ENCODE measurements at places on chromosomes 1 and 21.

- no peak for DNase-seq
Measured at GRCh38 chr1:202565890-202566602, 144.2 kb downstream of the SYT2 start.

DNA sequence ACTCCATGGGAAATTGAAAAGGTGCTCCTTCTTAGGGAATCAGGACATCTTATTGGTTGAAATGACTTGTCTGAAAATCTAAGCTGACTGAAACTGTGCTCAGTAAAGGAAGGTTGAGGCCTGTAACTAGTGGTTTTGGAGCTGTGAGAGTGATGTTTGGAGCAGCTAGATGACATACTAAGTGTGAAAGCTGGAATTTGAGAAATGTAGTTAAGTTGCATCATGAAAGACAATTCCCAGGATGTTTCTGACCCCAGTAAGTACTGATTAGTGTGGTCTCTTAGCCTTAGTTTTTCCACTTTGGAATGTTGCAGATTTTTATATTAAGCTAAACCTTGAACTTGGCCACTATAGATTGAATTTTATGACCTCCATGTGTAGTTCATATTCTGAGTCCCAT is 154.9 kb downstream of the PAPPA2 start:
- DNase-seq, result no peak

- no peak for DNase-seq
Measured at GRCh38 chr1:24379733-24380315, 33.8 kb downstream of the STPG1 start.

GRCh38 chr1:195278644-195279043 is 1329.6 kb downstream of the KCNT2 start:
- DNase-seq, result no peak

- DNase-seq, result no peak
Measured at GRCh38 chr21:35593000-35593502, 467.3 kb downstream of the SETD4 start.

DNA sequence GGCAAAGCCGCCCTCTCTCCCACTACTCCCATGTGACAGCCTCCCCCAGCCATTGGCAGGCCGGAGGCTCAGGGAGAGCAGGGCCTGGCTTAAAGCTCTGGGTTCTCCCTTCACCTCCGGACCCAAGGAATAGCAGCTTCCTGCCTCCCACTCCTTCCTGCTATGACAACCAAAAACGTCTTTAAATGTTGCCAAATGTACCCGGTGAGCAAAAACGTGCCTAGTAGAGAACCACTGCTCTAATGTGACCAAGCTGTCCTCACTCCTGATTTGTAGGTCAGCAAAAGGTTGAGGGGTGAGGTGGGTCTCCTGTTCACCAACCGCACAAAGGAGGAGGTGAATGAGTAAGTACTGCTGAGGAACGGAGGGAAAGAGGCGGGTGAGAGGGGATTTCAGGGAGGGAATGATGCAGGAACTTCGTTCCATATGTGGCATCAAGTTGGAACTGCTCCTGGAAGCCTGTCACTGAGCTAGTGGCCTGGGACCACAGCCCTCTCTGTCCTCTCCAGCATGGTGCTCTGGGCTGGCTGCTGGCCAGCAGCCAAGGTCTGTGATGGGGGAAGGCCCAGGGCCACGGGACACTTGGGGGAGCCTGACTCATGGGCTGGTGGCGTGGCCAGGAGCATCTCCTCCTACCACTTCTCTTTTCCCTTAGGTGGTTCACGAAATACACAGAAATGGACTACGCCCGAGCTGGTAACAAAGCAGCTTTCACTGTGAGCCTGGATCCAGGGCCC is 5.7 kb downstream of the MRTO4 start:
- DNase-seq, result no peak

DNA sequence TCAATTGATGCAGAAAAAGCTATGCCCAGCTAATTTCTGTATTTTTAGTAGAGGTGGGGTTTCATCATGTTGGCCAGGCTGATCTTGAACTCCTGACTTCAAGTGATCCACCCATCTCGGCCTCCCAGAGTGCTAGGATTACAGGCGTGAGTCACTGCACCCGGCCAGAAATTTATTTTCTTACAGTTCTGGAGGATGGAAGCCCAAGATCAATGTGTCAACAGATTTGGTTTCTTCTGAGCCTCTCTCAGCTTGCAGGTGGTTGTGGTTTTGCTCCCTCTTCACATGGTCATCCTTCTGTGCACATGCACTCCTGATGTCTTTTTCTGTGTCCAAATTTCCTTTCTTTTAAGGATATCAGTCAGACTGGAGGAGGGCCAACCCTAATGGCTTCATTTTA is 35.6 kb downstream of the SHCBP1L start:
- DNase-seq, result no peak

GRCh38 chr1:197151185-197151584 is 4.7 kb upstream of the ASPM start:
- no peak for DNase-seq

GRCh38 chr1:119600976-119601375 is 47.1 kb downstream of the ZNF697 start:
- DNase-seq, result no peak

- DNase-seq, result no peak
Measured at GRCh38 chr1:86296305-86297205, 99.6 kb downstream of the ODF2L start.

DNA sequence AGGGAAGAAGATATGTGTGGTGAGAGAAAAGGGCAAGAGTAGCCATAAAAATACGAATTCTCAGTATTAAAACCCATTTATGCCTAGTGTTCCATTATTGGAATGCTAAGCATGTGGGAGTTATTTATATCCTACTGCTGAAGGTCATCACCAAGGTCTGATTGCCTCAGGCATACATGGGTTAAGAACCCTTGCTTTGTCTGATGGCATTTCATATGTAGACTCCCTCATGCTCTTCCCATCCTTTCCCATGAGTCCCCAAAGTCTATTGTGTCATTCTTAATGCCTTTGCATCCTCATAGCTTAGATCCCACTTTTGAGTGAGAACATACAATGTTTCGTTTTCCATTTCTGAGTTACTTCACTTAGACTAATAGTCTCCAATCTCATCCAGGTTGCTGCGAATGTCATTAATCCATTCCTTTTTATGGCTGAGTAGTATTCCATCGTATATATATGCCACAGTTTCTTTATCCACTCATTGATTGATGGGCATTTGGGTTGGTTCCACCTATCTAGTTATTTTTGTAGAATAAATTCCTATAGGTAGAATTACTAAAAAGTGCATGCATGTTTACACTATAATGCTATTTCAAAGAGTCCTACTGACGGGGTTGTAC is 172.5 kb downstream of the DYRK1A start:
- no peak for DNase-seq

GRCh38 chr1:117803318-117803717 is 126.1 kb downstream of the GDAP2 start:
- DNase-seq, result no peak

DNA sequence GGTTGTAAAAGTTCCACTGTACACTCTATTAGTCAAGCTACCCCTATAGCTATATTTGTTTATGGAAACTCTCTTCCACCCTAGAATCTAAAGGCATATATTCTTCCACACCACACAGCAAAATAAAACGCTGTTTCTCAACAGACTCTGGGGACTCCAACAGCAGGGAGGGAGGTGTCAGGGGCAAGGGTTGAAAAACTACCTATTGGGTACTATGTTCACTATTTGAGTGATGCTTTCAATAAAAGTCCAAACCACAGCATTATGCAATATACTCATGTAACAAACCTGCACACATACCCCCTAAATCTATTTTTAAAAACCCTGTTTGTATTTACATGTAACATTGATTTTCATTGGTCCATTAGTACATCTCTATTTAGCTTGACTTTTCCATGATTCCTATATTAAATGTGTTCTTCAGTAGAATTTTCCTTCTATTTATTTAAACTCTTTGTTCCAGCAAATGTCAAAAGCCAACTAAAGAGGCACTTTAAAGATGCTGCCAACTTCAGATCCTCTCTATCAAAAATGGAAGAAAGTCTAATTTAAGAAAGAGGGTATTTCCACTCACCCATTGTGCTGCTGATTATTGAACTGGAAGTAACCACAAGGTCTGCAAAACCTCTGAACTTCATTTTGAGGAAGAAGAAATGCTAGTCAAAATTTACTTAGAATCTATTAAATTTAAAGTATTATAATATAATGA is 26.2 kb downstream of the RGS7 start:
- DNase-seq, result no peak

DNA sequence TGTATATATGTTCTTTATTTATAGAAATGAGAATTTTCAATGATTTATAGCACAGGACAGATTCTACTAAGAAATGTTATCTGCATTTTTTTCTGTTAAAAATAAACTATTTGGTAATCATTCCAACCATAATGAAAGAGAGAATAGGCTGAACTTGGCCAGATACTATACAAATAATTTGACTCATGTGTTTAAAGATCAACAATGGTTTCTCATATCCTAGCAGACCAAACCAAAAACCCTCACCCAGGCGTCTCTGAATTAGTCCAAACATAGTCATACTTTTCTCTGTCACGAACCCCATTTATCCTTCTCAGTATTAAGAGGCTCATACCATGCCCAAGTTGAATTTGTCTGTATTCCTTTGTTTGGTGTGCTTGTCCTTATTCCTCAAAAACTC is 40.3 kb downstream of the RPE65 start:
- DNase-seq, result no peak

- DNase-seq, result no peak
Measured at GRCh38 chr1:232553809-232554208, 76.1 kb downstream of the SIPA1L2 start.

DNA sequence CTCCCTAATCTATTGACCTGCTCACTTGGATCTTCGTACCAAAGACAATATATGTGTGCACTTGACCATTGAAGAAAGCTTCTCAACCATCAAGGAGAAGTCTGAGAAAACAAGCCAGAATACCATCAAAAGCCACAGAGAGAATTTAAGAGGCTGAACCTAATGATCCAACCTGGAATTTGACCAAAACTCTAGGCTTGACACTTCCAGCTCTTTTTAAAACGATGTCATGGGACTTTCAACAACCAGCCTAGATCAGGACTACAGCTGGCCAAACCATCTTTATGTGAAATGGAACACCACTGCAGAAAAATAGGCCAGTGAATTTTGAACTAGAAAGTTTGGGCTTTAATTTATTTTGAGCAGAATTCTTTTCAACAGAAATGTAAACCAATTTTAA is 444.4 kb downstream of the LTN1 start:
- no peak for DNase-seq

DNA sequence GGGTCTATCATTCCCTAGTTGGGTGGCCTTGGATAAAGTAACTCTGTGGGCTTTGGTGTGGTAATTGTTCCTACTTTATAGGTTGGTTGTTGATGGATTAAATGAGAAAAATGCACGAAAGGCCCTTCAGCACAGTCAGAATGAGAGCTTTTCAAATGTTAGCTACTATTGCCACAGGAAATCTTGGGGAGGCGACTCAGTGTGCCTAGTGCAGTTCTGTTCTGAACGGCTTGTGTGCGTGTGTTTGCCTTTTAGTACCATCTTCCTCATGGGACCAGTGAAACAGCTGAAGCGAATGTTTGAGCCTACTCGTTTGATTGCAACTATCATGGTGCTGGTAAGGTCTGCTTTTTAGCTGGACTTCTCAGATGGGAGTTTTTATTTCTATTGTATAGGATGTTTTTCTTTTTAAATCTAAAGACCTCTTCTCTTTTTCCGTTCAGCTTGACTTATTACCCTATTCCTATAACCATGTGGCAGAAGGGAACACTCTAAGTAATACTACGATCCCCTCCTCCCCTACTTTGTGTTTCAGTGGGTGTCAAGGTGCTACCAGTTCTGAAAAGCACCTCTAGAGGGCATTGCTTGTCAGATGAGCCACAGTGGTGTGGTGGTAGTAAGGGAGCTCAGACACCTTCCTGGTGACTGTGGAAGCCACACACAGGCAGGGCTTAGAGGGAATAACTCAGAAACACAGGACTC is 9.2 kb downstream of the SFT2D2 start:
- DNase-seq, result peak; percentile 41

- no peak for DNase-seq
Measured at GRCh38 chr21:18951271-18952038, 547.9 kb upstream of the TMPRSS15 start.

GRCh38 chr1:201842472-201843027 is 13.6 kb downstream of the IPO9 start:
- no peak for DNase-seq

DNA sequence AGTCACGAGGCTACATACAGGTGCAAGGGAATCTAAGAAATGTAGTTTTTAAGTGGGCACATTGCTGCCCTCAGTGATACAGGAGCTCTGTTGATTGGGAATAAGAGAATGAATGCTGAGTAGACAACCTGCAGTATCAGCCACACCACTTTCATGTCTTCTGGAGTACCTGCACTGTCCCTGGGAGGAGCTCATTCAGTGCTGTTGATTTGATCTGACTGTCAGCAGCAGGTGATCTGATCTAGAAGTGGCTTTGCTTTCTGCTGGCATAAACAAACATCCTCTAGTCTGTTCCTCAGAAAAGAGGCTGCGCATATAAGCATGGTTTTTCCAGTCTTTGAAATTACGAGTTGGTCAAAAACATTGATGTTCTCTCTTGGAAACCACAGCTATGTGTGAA is 35.5 kb upstream of the LRRC52 start:
- DNase-seq, result no peak

DNA sequence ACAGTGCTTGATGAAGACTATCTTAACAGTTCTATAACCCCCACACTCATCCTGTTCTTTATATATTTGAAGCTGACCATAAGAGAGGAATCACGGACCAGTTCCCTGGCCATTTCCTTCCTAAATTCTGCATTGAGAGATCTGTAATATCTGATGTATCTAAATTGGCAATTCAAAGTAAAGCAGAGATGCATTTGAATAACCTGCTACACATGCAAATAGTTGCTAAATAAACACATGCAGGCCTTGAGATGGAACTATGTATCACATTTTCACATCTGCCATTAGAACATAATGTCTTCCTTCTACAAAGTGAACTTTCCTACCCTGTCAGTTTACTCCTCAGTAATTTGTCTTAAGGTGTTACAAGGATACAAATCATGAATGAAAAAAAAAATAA is 20.4 kb upstream of the PGBD2 start:
- DNase-seq, result no peak

- no peak for DNase-seq
Measured at GRCh38 chr1:230176871-230177411, 109.9 kb downstream of the GALNT2 start.

DNA sequence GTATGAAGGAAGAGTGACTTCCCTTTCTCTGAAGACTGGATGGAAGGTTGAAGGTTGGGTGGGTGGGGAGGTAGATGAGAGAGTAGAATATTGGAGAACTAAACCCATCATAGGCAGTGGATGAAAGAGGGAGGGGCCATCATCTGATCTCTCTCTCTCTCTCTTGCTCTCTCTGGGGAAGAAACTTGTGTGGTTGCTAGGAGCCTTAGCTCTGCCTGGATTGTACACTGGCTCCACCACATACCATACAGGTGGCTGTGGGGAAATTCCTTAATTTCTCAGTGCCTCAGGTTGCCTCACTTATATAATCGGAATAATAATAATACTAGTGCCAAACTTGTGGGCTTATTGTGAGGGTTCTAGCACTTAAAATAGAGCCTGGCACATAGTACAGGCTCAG is 9.5 kb downstream of the XCL1 start:
- no peak for DNase-seq

GRCh38 chr1:86380257-86380861 is 15.8 kb downstream of the ODF2L start:
- no peak for DNase-seq

GRCh38 chr1:233132445-233132844 is 163.1 kb downstream of the PCNX2 start:
- DNase-seq, result no peak

All from HuH-7.5 (cell line).